ENCODE measurements at places on chromosomes 1 and 21.

- no peak for DNase-seq
Measured at GRCh38 chr1:200172311-200172710, 144.8 kb downstream of the NR5A2 start.

- DNase-seq, result no peak
Measured at GRCh38 chr21:33817138-33817537, 98.5 kb downstream of the ATP5PO start.

DNA sequence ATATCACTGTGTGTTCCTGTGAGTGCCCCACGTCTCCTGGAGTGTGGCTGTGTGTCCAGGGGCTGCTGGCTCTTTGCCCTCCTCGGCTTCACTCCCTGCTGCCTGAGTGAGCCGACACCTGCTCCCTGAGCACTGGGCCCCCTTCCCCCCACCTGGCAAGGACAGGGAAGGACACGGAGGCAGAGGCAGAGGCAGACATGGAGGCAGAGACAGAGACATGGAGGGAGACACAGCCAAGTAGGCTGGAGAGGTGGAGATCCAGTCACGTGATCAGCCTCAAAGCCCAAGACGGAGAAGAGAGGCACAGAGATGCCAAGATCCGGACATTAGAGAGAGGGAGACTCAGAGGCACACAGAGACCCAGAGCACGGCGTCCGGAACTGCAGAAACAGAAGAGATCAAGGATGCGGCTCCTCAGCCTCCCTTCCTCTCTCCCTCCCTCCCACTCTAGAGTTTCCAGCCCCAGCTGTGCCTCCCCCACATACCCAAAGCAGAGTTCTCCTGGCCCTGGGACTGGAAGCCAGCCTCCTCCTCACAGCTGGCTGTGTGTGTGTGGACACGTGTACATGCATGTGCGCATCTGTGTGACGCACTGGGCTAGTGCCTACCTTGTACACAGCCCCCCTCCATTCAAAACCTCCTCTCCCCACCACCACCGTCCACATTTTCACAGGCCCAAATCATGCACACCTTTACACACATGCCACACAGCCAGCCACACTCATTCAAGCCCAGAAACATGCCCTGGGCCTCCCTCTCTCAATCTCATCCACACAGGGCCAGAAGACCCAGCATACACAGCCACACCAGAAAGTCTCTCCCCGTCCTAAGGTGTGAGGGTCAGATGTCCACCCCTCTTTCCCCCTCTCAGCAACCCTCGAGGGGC is 39.1 kb upstream of the WASF2 start:
- DNase-seq, result no peak

DNA sequence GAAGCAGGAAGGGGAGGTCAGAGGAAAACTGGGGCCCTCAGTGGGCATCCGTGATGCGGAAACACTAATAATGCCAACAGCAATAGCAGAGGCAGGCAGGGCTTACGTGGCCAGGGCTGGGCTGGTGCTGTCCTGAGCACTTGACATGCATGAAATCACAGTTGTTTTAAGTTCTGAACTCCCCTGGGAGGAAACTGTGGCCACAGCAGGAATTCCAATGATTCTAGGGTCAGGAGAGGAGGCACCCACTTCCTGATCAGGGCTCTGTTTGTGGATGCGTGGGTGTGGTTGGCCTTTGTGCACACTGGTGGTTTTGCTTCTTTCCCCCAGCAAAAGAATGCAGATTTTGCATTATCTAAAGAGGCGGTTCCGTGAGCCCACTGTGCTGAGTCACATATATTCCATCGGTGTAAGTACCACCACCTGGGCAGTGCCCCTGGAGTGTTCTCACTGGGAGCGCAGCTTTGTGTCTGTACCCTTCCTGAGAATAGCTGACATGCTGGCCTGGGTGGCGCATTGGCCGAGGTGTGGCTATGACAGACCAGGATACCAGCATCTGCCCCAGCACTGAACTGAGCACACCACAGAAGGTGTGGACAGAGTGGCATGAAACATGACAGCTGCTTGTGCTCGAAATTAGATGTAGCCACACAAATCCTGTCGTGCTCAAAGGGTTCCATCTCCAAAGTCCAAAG is 71.0 kb downstream of the PDE9A start:
- no peak for DNase-seq

- no peak for DNase-seq
Measured at GRCh38 chr21:34008618-34009017, 64.8 kb upstream of the MRPS6 start.

- DNase-seq, result no peak
Measured at GRCh38 chr1:169610108-169610507, 19.8 kb downstream of the SELP start.

DNA sequence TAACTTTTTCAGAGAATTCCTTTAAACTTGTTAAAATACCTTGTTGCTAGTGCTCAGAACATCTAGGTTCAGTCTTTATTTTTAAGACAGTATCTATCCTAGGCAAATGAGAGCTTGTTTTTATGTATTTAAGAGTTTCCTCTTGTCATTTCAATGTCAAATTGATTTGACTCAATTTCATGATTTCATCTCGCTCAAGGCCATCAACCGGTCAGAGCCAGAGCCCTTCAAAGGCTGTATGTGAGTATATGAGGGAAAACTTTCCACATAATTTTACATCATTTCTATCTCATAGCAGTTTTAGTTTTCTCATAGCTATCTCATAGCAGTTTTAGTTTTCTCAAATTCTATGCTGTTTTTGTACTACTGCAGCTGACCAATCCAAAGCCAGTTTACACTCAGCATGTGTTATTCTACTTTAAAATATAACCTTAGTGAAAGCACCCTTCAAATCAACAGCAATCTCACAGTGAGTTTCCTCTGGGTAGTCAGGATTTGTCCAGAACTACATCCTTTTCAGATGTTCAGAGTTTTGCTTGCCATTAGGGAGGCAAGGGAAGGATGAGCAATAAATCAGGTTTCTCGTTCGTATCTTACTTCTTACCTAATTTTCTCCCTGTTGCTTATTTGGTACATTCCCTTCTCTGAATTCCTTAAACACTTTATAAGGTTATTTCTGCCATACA is 12.7 kb downstream of the HNRNPU start:
- no peak for DNase-seq

DNA sequence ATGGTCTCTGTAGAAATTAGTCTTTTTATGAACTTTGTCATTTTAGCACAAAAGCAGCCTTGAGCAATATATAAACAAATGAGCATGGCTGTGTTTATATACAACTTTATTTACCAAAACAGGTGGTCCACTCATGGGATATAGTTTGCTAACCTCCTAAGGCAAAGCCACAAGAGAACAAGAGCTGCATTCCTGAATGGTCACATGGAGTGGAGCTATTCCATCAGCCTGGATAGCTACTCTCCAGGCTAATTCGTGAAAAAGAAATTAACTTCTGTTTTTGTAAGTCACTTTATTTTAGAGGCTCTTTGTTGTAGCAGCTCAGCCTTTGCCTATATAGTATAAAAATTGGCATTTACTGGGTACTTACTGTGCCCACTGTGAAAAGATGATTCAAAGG is 163.3 kb upstream of the FAM78B start:
- no peak for DNase-seq

DNA sequence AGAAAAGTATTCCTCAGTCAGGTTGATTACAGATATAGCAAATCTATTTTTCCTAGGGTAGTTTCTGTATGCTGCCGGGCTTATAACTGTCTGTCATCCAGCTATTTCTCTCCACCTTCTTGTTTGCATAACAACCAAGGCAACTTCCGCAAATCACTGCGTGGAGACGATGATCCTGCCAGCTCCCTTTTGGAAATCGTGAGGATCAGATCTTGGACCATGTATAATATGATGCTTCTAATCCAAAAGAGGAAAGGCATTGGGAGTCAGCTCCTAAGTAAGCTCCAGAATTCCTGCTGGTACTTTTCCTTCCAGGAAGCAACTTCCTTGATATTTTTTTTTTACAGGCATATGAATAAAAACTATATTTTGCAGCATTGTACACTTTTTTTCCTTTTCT is 445 bp upstream of the RGS4 start:
- DNase-seq, result no peak

GRCh38 chr1:65064981-65065380 is 83.0 kb upstream of the AK4 start:
- DNase-seq, result no peak

GRCh38 chr21:46425041-46425440 is 33.6 kb upstream of the DIP2A start:
- DNase-seq, result no peak

DNA sequence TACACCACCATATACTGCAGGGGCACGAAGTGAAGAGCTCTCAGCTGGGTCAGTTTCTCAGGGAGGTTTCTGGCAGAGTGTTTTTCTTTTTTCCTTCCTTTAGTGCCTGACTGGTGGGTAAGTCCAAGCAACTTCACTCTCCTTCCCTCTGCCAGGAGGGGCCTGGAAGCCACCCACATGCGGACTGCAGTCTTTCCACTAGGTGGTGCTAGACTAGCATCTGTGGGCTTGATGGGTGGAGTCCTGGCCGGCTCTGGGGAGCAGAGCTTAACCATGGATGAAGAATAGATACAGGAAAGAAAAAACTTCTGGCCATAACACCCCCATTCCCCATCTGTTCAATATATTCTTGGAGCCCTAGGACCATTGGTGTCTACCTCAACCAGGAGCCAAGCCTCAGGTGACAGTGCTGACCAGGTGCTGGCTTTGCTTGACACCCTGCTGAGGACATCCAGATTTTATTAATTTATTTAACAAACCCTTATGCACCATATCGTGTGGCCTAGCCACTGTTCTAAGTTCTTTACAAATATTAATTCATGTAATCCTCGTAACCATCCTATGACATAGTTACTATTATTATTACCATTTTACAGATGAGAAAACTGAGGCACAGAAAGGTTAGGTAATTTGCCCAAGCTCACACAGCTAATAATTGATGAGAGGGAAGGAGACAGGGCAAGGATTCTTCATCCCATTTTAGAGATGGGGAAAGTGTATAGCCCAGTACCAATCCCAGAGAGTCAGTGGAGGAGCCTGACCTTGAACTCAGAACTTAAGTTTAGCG is 126.7 kb upstream of the CSF3R start:
- no peak for DNase-seq
